ENCODE measurements at places on chromosomes 11 and 22.
A peak's percentile ranks its signal among the peaks of the same experiment; 100 is the strongest.

GRCh38 chr11:119352857-119353260 lies 6.4 kb upstream of the MFRP start:
- DNase-seq: no peak

DNA sequence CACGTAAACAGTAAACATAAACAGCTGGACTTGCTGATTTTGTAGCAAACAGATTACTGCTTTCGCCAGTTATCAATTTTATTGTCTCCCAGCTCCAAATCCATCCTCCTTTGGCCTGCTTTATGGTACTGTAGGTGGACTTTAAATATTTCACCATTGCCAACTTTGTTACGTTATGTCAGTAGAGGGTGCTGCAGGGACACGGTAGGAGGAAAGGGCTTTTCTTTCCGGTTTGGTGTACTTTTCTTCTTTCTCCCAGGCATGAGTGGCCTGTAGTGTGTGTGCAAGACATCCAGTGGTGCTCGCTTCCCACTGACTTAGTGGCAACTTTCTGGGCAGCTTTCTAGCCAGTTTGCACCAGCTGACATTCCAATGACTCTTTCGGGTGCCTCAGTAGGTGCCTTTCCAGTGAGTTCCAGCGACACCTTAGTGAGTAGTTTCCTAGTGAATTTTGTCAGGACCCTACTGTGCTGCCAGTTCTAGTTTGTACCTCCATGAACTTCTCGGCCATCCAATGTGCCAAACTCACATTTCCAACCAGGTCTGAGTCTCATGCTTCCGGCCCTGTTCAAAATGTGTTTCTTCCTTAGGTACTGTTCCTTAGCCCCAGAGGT lies 267.6 kb upstream of the TENM4 start:
- DNase-seq: no peak

DNA sequence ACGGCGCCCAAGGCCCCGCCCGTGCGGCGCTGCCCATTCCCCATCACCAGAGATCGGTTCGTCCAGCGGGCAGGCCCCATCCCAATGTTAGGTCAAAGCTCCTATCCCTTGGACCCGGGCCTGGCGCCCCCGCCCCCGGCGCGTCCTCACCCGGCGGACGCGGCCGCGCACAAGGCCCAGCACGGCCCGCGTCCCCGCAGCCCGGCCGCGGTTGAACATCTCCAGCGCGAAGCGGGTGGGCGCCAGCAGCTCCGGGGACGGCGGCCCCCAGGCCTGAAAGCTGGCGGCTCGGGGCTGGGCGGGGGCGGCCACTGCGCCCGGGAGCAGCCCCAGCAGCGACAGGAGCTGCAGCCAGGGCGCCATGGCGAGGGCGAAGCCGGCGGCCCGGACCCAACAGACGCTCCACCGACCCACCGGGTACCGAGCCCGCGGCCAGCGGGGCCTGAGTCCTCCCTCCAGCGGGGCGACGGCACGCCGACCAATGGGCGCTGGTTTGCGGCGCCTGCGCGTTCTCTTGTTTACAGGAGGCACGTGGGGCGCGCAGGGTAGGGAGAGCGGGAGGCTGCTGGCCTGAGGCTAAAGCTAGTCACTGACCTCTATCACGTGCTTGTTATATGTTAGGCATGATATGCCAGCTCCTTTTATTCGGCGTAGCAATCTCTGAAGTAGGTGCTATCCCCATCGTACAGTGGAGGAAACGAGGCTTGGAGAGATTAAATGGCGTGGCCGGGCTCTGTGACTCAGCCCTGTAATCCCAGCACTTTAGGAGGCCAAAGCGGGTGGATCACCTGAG lies at the start of gene CTSF:
CTSF (minus strand) TSS at position 483 of the 793 bp plus-strand sequence; CDS start at position 363, 120 bp downstream.
- peak; percentile 50 for DNase-seq

DNA sequence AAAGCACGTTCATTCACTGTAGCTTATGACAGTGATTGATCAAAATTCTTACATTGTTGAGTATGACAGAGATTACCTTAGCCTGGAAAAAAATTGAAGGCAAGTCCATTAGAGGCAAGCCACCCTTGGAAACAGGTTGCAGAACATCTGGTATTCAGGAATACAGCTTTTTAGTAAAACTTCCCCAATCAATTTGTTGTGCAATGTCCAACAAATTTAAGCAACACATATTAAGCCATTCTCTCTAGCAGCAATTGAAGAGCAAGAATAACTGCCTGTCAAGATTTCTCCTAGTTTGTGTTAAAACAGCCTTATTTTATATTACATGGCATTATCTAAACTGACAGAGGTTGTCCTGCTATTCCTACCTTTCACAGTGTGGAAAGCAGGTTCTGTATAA lies 37.0 kb downstream of the BCL2L13 start:
- DNase-seq: peak; percentile 11

- DNase-seq: no peak
Observed at GRCh38 chr11:19931141-19931770, 218.6 kb downstream of the NAV2 start.

DNA sequence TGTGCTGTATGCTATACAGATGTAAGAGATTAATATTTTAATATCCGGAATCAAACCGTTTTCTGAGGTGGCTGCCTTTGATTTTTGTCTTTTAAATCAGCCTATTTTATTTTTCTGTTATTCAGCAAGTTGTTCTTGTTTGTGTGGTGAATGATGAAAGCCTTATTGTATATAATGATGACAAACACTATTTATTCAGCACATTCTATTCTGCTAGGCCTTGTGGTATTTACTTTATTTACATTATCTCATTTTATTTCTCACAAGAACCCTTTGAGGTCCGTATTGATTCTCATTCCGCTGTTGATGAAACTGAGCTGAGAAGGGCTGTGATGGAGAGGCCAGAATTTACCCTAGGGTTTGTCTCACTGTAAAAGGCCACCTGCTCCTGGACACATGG lies 40.5 kb downstream of the KREMEN1 start:
- DNase-seq: no peak

DNA sequence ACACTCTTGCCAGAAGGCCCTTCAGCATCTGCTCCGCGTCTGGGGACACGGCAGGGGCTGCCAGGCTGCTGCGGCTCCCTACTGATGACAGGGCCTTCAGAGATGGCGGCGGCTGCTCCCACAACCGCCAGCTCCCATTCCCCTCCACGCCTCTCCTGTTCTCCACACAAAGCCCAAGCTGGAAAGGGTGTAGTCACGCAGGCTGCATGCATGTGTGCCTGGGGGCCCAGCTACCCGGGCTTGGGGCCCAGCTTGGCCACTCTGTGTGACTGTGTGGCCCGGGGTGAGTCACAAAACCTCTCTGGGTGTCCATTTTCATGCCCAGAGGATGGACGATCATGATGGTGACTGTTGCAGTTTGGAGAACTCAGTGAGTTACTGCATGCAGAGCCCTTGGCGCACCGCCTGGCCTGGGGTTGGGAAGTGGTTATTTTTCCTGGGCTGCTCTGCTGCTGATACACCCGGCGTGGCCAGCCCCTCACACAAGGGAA lies 31.7 kb upstream of the PARVB start:
- no peak for DNase-seq

- no peak for DNase-seq
Observed at GRCh38 chr11:99241066-99241465, 220.3 kb downstream of the CNTN5 start.

- DNase-seq: no peak
Observed at GRCh38 chr11:113161711-113162591, 152.4 kb upstream of the TTC12 start.

- peak; percentile 63 for DNase-seq
Observed at GRCh38 chr22:17980638-17981051, 43.7 kb downstream of the MICAL3 start.

- no peak for DNase-seq
Observed at GRCh38 chr11:69447786-69448185, 33.7 kb upstream of the LINC01488 start.

DNA sequence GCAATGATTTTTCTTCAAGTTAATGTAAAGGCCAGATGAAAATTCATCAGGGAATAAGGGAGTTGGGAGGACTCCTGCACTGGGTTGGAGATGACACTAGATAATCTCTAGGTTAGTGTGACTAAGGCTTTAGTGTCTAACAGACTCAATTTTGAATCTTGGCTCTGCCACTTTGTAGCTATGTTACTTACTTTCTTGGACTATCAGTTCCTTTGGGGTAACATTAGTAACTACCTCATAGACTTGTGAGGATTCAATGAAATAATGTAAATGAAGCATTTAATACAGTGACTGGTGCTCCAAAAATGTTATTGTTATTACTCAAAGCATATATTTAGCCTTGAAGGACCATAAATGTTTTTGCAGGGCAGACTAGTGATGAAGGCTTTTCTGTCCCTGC lies 9.6 kb upstream of the CCDC89 start:
- no peak for DNase-seq

DNA sequence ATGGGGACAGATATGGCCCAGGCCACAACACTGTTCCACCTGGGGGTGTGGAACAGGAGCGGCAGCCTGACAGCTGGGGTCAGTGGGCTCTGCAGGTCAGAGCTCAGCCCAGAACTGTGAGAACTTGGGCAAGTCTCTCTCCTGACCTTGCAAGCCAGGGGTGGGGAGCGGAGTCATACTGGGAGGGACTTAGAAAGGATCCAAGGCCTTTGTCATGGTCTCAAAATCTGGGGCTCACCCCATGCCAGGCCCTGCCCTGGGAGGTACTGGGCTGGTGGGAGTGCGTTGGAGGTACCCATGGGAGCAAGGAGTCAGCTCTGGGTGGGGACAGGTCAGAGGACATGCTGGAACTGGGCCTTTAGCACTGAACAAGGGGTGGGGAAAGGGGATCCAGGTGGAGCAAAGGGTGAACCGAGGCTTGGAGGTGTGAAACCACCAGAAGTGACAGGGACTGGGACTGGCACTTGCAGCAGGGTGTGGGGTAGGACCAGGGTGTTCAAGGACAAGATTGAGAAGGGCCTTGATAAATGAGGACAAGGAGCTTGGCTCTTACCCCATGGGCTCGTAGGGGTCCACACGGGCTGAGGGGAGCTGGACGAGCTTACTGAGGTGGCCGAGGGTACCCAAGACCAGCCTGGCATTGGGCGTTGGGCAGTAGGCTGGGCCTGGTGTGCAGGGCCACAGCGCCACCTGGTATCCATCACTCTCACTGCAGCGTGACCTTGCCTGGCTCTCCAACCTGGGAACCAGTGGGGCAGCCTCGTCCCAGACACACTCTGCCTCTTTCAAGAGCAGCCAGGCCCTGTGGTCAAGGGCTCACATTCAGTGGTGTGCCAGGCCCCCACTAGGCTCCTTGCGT lies 7.4 kb upstream of the PMM1 start:
- peak; percentile 59 for DNase-seq

DNA sequence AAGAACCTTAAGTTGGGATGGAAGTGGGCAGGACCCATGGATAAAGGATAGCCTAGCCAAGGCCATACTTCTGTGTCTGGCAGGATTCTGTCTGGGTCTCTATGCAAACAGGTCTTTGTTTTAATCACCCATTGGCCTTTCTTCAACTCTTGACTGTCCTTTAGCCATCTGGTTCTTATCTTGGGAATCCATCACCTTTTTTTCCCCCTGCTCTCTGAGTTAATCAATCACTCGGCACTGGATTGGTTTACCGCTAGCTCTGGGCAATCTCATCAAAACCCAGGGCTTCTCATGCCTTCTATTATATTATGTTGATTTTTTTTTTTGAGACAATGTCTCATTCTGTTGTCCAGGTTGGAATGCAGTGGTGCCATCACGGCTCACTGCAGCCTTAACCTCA lies 1.8 kb upstream of the RNF169 start:
- no peak for DNase-seq

- DNase-seq: no peak
Observed at GRCh38 chr11:69702769-69703452, 911 bp downstream of the FGF19 start.

DNA sequence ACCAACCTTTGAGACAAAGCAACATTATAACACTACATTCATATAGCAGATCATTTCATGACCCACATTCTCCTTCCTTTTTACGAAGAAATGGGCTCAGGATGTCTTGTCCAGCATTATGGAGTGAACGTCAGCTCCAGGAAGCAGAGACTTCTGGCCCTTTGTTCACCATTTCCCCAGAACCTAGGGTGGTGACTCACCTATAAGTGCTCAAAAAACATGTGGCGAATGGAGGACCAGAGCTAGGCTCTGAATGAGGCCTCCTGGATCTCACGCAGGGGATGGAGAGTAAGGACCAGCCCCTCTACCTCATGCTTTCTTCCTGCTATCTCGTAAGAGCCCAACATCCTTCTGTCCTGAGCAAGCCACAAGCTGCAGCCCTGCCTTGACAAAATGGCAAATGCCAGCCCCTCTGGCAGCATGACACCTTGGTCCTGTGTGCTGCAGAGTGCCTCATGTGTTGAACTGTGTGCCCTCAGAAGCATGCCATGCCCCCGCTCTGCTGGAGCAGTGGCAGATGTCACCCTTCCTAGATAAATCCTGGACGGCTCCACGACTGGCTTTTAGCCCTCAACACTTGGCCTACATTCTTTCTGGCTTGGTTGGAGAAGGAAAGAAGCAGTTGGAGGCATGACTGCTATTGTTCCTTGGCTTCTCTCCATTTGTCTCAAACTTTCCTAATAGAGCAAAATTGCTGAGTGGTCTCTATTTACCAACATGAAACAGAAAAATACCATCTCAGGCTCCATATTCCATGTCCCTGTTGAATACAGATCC lies 6.5 kb upstream of the ST3GAL4 start:
- DNase-seq: no peak

DNA sequence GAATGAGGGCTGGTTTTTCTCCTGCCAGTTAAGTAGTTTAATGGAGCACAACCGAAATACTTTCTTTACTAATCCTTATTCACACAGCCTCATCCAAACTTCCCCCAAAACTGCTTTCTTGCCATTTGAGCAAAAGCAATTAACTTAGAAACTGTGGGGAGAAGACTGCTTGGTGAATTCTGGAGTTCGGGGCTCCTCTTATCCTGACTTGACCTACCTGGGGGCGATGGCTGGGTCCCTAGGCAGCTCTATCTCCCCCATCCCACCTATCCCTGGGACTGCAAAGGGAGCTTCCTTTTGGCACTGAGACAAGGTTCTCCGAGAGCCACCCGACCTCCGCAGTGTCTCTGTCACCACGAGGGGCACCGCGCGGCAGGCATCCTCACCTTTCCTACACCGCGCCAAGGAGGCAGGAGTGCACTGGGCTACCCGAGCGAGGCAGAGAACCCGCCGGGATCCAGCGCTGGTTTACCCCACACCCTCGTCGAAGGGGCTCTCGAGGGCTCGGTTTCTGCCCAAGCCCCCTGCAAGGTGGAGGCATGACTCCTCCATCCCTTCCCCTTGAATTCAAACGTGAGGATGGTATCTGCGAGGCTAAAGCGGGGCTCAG lies 759 bp downstream of the DESI1 start:
- DNase-seq: peak; percentile 68

- DNase-seq: no peak
Observed at GRCh38 chr11:110338684-110339083, 42.3 kb upstream of the RDX start.

Measured in CD4-positive, alpha-beta T cell (primary cell).